ENCODE measurements at places on chromosomes 11 and 22.

DNA sequence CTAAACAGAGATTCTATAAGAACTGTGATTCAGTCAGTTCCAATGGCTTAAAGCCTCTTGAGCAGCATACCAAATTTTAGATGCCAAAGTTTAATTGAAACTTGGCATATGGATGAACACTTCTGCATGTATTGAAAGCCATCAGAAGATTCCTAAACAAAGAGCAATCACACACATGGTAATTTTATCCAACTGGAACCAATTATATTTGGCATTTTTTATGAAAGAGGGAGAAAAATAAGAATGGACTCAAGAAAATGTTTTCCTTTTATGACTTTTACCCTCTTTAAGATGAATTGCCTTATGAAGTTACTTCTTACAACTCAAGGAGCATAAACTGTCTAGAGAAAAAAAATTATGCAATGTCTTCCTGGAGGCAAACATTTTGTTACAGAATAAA, 7.4 kb downstream of the TRPC6 start:
- DNase-seq = no peak

DNA sequence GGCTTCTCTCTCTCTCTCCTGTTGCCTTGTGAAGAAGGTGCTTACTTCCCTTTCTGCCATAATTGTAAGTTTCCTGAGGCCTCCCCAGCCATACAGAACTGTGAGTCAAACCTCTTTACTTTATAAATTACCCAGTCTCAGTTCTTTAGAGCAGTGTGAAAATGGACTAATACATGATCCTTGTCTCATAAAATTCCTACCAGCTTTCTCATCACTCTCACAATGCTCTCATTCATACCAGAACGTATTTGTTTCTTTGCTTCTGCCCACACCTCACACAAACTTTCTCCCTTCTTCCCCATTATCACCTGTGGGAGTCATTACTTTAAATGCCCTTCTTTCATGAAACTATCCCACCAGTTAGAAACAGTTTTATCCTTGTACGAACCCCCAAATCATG, 62.7 kb upstream of the ARHGAP42 start:
- no peak for DNase-seq

- DNase-seq = no peak
Measured at GRCh38 chr11:93490996-93491618, 52.1 kb downstream of the SMCO4 start.

- no peak for DNase-seq
Measured at GRCh38 chr11:111836721-111837120, 34.7 kb downstream of the ALG9 start.

- DNase-seq = no peak
Measured at GRCh38 chr11:105774899-105775298, 165.0 kb downstream of the GRIA4 start.

DNA sequence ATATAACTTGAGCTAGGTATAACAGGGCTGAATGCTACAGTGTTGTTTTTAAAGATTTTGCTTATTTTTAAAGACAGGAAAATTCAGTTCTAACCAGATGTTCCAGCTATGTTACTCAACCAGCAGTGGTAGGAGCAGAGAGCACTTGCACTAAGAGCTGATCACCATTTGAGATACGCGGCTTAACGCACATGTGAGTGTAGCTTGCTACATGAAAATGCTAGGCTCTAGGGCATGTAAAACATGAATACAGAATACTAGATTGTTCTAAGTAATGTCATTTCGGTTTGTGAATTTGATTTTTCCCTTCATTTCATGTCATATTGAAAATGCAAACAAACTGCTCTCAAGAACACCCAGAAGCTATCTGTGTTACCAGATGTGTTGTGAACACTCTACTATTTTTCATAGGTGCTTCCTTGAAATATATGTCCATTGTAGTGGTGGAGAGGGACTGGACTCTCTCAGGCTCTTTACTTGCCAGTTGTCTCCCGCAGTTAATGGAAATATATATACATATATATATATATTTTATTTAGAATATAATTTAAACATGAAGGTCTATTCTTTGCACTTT, 10.8 kb upstream of the TECTA start:
- DNase-seq = no peak

DNA sequence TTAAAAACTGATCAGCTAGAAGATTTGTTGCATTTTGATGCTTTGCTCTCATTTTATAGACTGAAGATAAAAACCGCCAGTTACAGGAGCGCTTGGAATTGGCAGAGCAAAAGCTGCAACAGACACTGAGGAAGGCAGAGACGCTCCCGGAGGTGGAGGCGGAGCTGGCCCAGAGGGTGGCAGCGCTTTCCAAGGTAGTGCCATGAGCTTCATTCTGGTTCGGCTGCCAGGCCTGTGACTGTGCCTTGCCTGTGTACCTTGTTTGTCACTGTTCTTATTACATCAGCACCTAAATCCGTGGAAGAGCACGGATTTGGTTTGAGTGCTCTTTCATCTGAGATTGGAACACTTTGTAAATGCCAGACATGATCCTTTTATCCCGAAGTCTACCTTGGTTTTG, 61.4 kb downstream of the PPFIA1 start:
- no peak for DNase-seq

DNA sequence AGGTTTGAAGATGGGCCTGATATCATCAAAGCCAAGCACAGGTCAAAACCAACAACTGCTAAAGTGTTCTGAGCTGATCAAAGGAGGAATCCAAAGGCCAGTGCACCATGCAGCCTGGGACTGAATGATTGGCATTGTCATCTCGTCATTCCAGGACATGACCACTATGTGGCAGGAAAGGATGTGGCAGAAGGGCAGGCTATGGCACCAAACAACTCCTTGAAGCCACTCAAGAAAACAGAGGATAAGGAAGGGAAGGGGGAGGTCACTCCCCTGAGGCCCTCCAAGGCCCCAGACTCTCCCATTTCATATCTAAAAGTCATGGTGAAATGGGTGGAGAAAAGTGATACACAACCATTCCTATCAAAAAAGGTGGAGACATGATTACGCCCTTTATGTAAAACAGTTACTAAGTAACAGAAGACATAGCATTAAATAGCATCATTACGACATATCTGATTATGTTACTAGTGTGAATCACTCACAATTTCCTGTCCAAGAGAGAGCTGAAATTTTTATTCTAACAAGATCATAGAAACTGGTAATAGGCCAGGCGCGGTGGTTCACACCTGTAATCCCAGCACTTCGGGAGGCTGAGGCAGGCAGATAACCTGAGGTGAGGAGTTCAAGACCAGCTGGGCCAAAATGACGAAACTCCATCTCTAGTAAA, 49.3 kb downstream of the AHNAK start:
- DNase-seq = no peak

- no peak for DNase-seq
Measured at GRCh38 chr11:116939499-116939898, 102.1 kb upstream of the APOA1 start.

GRCh38 chr11:22084056-22084455, 108.8 kb upstream of the ANO5 start:
- no peak for DNase-seq

GRCh38 chr22:40071720-40072119, 77.0 kb downstream of the FAM83F start:
- DNase-seq = no peak

DNA sequence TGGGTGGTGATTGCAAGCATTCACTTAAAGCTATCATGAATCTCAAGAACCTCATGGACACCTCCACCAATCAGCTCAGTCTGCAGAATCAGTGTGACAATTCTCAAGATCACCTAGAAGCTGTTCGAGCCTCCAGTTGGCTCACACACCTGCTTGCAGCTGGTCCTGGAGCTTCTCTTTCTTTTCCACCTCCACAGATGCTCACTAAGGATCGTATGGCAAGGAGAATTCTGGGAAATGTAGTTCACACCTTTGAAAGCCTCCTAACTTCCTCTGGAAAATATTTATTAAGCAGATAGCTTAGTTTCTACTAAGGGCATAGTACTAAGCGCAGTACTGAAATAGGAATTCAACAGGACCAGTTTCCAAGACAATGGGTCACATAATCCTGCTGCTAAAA, 26.2 kb downstream of the FSHB start:
- DNase-seq = no peak

- DNase-seq = no peak
Measured at GRCh38 chr11:11178671-11179638, 174.1 kb downstream of the CSNK2A3 start.

DNA sequence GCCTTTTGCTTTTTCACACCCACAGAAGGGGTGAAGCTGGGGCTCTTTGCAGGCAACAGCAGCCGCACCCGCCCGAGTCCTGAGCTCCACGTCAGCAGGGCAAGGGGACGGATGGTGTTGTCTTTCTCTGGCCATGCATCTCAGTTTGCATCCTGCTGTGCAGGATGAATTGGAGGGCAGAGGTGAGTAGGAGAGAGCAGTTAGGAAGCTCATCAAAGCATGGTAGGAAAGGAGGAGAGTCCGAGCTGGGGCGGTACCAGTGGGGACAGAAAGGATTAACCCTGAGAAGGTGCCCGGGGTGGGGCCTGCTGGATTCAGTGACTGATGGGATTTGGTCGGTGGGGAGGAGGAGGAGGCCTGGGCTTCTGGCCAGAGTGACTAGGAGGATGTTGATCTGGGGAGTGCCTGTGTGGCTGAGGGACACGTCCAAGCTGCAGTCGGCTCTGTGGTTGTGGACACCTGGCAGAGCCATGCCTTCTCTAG, 14.6 kb downstream of the FAM83F start:
- DNase-seq = no peak

- no peak for DNase-seq
Measured at GRCh38 chr22:40279017-40279416, 67.3 kb upstream of the ADSL start.

DNA sequence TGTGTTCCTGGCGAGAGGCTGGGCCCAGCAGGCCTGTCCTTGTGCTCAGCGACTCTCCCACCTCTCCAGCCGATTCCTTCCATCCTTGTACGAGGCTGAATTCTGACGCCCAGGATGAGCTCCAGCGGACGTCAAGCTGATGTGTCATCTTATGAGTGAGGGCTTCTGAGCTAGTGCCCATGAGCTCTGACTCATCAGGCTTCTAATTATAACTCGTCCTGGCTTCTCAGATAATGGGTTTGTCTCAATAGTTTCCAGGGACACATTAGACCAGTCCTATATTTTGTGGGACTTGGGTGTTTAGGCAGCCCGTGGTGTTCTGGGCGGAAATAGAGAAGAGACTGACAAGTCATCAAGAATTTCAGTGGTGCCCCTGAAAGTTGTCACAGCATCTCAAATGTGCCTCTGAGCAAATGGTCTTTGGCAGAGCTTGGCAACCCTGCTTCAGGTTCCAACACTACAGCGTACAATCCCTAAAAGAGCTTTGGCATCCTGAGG, 108.2 kb upstream of the CD44 start:
- DNase-seq = peak; percentile 30

All from T-helper 17 cell (primary cell).